Mesothelial cell of epicardium (in vitro differentiated cells): ENCODE measurements at places on chromosomes 12 and 14.

DNA sequence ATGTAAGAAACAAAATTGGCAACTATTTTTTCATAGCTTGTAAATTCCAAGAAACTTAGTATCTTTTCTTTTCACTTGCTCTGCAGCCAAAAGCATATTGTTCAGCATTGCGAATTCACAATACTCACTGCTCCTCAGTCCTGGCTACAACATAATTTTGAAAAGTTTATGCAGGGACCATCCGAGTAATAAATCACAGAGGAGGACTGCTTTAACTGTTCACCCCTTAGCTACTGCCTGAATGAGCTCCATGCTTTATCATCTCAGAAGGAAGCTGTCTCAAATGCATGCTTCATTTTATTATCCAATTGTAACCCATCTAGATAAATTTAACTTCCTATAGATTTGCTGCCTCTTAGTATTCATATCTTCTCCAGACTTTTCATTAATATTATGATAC is 827.8 kb downstream of the DIO2 start:
- no peak for DNase-seq

- DNase-seq = no peak
These were observed 51.0 kb downstream of the SCFD1 start for GRCh38 chr14:30673071-30673470.

DNA sequence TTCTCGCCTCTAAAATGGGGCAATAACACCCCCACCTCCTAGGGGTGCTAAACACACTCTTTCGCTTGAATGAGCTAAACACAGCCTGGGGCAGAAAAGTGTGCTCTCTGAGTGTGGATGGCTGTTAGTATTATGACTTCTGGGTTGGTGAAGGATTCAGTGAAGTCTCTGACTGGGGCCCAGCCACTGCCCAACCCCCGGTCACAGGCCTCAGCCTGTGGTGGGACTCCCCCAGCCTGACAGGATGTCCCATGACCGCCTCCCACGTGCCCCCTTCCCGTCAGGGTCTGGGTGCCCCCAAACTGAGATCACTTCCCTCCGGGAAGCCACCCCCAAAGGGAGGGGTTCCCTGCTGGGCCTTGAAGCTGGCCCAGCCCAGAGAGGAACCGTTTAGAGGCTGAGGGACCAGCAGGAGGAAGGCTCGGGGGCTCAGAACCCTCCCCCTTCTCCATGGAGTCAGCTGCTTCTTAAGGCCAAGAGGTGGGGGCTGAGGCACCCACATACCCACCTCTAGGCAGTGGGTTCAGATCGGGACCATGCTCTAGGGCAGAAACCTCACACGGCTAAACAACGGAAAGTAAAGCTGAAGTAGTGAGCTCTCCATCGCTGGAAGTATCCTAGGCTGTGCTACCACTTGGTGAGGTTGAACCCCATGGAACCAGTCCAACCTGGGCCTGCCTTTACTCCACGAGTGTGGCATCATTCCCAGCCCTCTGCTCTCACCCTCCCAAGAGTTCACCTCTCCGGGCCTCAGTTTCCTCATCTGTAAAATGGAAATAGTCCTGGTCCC is 13.8 kb downstream of the DTX1 start:
- no peak for DNase-seq

- DNase-seq = no peak
These were observed 685.3 kb downstream of the TRHDE start for GRCh38 chr12:72957454-72957853.

- no peak for DNase-seq
These were observed 78.8 kb downstream of the SEC23A start for GRCh38 chr14:39023939-39024871.

GRCh38 chr12:99152337-99152736 is 495.2 kb upstream of the GARIN6 start:
- no peak for DNase-seq

DNA sequence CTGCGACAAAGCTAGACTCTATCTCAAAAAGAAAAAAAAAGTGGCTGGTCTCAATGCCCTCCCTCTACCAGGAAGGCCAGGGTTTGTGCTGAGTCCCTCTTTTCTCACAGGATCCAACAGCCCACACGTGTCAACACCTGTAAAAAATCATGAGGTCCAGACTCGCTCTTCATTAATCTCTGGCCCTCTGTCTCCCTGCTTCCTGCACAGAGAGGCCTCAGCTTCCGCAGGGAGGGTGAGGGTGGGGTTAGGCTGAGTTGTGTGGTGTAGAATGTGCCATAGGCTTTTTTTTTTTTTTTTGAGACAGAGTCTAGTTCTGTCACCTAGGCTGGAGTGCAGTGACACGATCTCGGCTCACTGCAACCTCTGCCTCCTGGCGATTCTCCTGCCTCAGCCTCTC is 6.1 kb downstream of the CFAP73 start:
- DNase-seq = no peak

DNA sequence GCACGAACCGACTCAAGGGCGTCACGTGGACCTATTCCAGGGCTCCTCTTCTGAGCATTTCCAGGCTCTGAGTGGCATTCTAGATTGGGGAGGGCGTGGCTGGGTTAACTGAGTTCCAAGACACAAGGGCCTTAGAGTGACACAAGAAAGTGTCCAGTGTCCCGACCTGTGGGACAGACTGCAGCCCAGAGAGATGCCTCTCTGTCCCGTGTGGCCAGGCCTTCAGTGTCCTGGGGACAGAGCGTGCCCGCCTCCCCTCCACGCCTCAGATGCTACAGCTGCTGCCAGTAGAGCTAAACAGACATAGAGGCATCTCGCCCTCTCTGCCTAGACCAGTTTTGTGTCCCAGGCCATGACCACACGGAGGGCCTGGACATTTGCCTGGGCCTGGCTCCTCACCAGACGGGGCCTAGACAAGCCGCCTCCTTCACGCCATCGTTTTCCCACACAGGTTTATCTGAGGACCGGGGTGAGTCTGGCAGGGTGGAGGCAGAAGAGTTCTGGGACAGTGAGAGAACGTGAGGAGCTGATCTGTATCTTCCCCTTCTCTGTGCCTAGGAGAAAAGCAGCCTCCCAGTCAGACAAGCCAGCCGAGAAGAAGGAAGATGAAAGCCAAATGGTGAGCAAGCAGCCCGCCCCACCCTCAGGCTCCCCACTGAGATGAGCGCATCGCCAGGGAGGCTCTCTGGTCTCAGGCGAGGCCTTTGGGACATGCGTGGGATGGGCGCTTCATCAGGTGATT is 27.1 kb downstream of the DEGS2 start:
- DNase-seq = no peak

- no peak for DNase-seq
These were observed 412 bp upstream of the SNW1 start for GRCh38 chr14:77761205-77761931.

GRCh38 chr12:70645494-70646317 is 8.5 kb upstream of the PTPRB start:
- DNase-seq = no peak

GRCh38 chr12:132335179-132335756 is 5.9 kb upstream of the GALNT9 start:
- DNase-seq = no peak

DNA sequence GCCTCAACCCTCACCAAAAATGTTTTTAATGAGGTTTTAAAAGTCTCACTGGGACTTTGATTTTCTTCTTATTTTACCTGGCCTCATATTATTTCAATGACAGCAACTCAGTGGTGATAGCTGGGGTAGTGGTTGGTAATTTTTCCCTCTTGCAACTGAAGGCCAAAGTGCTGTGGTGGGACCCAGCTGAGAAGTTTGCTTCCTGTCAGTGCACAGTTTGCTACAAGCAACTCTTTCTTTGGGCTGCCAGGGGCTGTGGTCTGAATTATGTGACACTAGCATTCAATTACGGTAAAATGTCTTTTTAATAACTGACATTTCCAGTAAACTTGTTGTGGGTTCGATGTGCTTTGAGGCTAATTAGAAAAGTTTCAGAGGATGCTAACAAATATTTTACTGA is 65.3 kb downstream of the IFNG start:
- no peak for DNase-seq

DNA sequence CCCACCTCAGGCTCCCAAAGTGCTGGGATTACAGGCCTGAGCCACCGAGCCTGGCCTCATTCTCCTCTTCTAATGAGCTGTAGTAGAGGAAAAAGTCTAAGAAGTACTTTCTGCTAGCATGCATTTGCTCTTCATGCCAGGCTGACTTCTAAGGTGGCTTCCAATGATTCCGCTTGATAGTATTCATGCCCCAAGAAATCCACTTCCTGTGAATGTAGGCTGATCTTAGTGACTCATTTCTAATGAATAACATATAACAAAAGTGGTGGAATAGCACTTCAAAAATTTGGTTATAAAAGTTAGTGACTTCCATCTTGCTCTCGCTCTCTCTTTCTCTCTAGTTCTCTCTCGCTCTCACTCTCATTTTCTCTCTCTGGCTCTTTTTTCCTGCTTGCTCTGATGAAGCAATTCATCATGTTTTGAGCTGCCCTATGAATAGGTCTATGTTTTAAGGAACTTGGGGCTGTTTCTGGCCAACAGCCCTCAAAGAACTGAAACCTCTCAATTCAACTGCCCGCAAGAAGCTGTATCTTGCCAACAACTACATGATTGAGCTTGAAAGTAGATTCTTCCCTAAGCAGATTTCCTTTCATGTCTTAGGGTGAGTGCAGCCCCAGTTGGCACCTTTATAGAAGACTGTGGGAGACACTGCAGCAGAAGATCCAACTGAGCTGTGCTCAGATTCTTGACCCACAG is 282.9 kb downstream of the RMST start:
- DNase-seq = no peak

DNA sequence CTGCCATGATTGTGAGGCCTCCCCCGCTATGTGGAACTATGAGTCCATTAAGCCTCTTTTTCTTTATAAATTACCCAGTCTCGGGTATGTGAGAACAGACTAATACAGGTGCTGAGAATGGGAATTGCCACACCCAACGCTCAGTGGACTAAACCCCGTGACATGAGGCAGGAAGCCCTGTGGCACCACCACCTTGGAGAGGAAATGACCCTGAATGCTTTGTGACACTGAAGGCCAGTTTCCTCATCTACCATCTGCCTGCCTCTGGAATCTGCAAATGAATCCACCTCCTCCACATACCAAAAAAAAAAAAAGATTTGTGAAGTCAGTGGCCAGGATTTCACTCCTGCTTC is 41.6 kb downstream of the NT5DC3 start:
- no peak for DNase-seq

GRCh38 chr12:111812881-111813741 is 28.9 kb upstream of the MAPKAPK5 start:
- DNase-seq = peak; percentile 34

DNA sequence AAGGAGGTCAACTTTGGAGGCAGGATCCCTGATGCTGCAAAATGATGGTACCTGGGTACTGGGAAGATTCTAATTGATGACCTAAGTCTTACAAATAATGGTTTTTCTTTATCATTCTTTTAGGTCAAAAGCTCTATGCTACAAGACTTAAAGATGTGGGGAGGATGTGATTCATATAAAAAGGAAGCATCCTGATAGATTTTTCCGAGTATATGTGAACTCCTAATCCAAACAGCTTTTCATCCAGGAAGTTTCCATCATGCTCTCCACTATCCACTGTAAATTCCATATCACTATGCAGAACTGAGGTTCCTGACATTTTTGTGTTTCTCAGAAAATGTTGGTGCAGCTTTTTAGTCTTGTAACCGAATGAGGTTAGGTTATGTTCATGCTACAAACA is 293.2 kb downstream of the PAWR start:
- DNase-seq = no peak

- no peak for DNase-seq
These were observed 1.7 kb upstream of the SLC38A2 start for GRCh38 chr12:46374310-46374709.

DNA sequence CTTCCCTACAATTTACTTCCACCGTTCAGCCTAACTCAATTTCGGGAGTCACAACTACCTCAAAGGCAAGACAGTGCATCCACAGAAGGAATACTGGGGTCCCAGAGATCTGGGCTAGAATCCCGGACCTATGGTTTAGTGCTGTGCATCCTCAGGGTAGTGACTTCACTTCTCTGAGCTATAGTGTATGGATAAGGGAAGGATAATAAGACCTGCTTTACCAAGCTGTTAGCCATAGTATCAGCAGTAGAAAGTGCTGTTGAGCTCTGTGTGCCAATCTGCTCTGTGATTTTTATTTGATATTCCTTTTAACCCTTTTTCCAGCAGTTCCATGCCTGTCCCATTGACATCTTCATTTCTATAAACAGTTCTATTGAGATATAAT is 1044.3 kb downstream of the BCL11B start:
- DNase-seq = no peak

DNA sequence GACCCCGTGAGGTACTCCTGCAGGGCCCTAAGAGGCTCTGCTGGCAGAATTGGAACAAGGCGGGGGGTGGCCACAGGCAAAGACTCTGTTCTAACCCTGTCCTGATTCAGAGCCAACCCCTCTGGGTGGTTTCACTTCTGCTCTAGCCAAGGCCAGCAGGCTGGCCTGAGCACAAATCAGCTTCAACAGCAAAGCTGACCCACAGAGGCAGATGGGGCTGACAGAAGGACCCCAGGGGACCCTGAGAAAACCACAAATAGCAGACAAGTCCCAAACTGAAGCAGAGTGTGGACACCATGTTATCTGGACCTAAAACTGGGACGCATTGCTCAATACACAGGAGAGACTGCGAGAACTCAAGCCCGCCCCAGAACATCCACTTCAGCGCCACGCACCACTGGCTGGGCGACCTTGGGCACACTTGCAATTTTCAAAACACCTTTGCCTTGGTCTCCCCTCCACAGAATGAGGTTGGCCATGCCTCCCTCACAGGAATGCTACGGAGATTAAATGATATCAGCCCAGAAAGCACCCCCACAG is 76.4 kb upstream of the DICER1 start:
- DNase-seq = no peak

DNA sequence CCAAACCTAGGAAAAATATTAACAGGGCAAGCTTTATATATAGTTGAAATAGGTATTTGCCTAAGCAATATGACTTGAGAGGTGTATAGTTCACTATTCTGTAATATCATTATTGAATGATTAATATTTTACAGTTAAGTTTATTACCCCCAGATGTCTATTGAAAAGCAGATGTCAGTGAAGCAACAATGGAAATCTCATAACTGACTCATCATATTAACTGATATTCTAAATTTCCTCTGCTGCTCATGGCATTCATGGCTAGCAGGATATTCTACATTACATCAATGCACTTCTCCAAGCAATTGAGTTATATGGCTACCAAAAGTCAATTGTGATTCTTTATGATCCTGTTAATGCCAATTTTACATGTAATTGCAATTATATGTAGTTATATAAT is 9.7 kb upstream of the MAGOHB start:
- no peak for DNase-seq

DNA sequence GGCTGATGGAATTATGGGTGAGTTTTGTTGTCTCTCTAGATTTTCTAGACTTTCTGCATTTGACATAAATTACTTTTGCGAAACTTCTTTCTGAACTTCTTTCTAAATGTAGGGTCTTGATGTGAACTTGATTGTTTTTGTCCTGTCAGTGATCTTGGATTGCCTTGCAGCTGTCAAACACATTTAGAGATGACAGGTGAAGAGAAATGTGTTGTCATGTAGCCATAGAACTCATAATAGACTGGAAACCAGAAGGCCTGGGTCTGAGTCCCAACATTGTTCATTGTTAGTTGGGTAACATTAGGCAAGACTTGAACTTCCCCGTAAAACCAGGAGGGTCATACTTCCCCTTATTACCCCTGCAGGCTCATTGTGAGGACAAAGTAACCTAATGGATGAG is 109.0 kb downstream of the LRIG3 start:
- no peak for DNase-seq
